Memory B cell (primary cell): ENCODE measurements at places on chromosomes 2 and 18.

DNA sequence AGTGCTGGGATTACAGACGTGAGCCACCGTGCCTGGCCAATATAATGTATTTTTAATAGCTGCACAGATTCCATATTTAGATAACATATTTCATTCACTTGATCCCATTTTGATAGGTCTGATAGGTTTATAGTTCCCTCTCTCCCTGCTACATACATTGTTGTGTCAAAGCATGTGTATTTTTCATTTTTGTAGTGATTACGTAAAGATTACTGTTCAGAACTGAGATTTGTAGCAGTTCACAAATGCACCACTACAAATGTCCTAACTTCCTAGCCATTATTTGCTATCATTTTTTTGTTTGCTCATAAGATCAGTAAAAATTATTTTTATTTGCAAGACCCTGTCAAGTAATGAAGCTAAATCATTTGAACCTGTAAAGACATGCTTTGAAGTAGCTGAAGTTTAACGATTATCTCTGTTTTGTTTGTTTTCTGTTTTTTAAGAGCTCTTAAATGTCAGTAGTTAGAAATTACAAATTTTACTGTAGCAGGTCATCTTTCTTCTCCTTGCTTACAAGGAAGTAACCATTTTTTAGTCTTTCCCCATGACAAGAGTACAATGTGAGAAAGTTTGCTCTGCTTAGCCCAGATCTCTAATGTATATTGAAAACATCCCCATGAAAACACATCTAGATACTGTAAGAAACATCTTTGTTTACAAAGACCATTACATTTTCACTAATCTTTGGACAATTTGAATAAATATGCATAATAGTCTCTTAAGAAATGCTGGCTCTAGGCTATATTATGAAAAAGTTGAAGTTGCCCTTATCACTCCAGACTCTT is 54.1 kb downstream of the EML4 start:
- DNase-seq = no peak

- DNase-seq = no peak
These were observed 155.0 kb downstream of the EIPR1 start for GRCh38 chr2:3222636-3223035.

- no peak for DNase-seq
These were observed 90.9 kb downstream of the RNF144A start for GRCh38 chr2:7007846-7008741.

DNA sequence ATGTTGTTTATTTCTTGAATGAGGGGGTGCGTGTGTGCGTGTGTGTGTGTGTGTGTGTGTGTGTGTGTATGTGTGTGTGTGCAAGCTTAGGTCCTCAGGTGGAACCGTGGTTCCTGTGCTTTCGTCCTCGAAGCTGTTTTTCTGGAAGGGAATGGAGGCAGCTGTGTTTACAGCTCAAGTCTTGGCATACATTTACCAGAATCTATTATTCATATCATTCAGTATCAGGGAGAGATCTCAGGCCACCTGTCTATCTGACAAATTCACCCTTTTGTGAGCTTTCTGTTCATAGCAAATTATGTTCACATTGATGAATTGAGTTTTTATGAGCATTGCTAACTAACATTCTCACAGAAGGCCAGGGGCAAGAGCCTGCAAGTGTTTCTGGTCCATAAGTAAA is 550.4 kb downstream of the ARHGAP15 start:
- no peak for DNase-seq

DNA sequence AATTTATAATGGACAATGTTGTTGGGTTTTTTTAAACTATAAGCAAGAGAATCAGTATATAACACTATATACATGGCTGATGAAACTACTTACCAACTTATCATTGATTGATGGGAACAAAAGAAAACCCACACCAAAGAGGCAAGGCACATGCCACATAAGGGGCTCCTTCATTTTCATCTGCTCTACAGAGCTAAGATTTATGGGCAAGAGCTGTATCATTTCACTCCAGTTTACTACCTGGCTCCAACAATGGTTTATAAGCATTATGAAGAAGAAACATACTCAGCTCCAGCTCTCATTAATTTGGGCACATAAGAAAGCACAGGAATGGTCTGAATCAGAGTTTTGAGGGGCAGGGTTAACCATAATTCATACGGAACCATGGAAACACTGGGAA is 283.3 kb downstream of the AGPS start:
- no peak for DNase-seq

GRCh38 chr18:58314284-58314683 is 270.3 kb downstream of the NEDD4L start:
- DNase-seq = no peak

DNA sequence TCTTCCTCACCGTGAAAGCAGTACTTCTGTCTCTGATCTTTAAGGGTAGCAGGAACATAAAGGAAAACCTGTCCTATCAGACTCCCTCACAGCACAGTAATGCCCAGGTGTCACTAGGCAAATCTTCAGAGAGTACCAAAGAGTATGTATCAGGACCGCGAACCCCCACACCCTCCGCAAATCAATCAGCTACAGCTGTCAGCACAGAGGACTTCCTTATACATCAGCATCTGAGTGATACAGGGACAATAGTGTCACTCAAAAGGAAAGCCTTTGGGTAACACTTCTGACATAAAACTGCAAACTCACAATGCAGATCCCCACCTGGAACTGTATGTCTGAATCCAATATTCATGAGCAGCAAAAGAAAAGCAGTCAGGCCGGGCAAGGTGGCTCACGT is 2.6 kb downstream of the AFG3L2 start:
- no peak for DNase-seq

- no peak for DNase-seq
These were observed 249.5 kb upstream of the TANK start for GRCh38 chr2:160910681-160911080.

DNA sequence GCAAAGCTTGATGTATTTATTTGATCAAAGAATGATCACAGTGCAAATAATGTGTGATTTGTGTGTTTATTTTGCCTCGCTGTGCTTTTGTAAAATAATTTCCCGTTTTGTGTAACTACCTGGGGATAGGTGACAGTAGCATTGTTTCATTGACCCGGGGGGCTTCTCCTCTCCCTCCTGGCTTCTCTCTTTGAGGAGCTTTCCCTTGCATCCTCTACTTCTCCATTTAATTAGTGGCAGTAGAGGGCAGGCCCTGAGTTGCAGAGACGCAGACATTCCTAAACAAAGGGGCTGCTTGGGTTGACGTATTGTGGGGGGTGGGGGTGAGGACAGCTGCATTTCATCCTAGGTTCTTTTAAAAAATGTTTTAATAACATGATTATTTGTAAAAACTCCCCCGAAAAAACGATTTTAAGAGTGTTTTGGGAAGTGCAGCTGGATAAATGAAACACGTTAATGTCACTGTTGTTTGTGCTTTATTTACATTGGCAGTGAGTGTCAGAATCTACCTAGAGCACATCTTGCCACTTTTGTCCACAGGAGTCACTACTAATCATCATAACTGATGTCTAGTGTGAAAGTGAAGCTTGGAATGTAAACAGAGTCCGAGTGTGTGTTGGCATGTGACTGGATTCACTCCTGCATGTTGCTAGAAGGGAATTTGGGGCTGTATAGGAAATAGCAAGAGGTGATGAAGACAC is 2.2 kb downstream of the NEDD4L start:
- DNase-seq = no peak

DNA sequence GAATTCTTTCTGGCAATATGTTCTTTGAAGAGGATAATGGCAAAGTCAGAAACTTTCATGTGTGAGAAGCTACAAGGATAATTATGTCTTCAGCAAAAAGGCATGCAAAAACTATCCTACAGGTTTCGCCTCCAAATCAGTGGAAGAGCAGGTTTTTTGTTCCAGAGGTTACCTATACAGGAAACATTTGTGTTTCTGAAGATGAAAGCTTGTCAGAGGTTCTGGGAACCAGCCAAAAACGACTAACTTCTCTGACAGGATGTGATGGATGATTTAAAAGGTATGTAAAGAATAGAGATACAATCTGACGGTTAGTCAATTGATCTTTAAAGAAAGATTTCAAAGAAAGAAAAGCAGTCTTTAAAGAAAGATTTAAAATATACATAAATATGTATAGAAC is 37.6 kb downstream of the RND3 start:
- DNase-seq = no peak

DNA sequence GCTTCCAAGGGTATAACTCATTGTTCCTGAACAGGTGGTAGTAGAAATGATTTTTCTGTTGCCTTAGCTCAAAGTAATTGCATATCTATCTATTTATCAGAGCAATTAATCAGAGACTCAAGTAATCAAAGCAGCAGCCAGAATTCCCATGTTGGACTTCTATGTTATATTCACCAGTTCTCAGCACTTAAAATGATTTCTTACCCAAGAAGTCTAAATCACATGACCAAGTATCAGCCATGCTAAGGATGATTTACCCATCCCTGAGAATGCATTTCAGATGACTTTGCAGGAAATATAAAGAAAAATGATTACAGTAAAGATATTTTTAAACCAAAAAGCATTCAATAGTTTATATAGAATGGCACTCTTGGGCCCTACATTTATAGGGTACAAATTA is 352.2 kb downstream of the NUP35 start:
- no peak for DNase-seq

- no peak for DNase-seq
These were observed 18.1 kb upstream of the SPP2 start for GRCh38 chr2:234032279-234032856.

GRCh38 chr2:204177977-204178522 is 241.5 kb downstream of the ICOS start:
- no peak for DNase-seq

GRCh38 chr2:174666845-174667244 is 69.2 kb upstream of the WIPF1 start:
- DNase-seq = no peak

DNA sequence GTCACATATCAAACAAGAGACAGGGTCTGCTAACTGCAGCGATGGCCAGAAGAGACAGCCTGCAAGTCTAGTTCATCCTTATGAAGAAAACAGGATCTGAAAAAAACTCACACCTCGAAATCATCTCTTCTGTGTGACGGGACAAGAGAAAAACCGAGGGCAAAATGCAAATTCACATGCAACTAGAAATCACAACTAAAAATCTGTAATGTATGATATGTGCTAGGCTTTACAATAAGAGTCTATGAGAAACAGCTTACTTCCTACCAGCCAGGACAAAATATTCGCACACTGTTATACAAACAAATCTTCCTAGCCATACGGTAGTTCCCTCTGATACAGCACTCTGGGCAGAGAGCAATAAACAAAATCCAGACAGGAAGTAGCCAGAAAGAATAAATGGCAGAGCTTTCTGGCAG is 48.8 kb downstream of the ANKRD44 start:
- no peak for DNase-seq

DNA sequence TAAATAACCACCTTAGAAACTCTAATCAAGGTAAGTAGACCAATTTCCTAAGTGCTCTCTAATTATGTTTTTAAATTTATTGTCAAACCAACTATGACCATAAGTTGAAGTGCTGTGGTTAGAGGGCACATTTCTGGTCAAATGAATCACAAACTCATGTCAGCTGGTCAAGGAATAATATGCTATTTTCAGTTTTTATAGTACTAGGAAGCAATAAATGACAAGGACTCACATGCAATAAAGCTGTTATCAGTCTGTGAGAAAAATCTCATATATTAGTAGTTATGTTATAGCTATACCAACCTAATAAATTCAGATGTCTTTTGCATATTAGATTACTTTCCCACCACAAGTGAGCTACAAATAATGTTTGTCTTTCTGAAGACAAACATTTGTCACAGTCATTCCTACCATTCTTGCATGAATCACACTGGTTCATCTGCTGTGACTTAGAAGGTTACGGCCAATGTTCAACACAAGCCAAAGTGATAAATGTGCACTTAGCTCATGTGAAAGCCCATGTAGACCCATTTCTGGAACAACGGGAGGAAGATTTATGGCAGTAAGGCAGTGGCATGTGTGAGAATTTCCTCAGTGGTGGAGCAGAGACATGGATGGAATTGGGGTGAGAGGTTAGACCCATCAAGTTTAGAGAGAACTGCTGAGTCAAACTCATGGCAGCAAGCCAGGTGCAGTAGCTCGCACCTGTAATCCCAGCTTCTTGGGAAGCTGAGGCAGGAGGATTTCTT is 27.4 kb upstream of the CCNYL1 start:
- no peak for DNase-seq

DNA sequence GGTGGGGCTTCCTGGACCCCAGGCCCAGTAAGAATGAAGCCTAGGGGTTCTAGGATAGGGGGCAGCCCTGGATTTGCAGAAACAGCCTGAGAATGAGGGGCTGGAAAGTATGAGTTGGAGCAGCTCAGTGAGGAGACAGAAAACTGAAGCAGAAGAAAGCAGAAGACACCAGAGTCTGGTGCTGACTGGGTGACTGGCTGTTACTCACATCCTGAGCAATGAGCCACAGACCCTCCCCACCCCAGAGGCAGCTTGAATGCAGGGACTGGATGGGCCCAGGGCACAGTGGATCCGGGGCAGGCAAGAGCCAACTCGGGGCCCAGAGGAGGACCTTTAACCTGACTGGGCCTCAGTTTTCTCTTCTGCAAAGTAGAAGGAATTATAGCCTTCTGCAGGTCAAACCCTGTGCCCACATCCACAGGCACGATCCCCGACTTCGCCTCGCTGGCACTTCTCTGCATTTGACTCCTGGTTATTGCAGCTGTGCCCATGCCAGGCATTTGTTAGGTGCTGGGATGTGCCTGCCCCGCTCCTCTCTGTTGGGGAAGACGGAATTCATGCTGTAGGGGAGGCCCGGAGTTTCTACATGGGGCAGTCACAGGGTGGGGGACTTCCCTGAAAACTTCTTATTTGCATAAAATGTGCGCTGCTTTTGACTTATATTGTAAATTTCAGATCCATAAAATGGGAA is 8.5 kb downstream of the STEAP3 start:
- no peak for DNase-seq

- no peak for DNase-seq
These were observed 29.2 kb downstream of the MYO7B start for GRCh38 chr2:127564429-127565260.

DNA sequence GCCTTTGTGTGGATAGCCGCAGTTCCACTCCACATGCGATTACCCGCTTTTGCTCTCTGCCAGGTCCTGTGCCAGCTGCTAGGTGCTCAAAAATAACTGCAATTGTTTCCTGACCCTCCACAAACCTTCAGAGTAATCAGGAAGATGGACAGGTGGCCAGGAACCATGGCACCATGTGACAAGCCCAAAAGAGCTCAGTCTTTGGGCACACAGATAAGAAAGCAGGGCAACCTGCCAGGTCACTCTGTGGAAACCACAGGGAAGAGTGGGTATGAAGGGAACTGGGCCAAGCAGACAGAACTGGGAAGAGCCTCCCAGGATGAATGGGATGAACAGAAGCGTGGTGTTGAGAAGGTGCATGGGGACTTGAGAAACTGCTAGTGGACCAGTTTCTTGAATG is 79.4 kb upstream of the AGAP1 start:
- DNase-seq = no peak

DNA sequence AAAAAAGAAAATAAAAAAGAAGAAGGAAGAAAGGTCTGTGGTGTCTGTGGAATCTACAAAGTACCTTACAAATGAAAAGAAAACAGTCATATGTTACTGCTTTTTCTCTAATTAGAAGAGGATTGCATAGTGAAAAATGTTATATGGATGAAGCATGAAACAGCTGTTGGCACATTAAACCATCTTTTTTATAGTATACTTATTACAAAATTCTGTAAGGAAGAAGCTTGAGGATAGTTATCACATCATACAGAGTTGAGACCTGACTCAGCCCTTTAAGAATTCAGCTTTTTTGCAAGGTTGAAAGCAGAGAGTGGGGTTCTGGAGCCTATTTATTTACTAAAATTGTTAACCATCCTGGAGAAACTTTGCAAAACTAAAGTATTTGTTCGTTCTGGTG is 222.7 kb downstream of the PHLPP1 start:
- no peak for DNase-seq
